NCI-H2081 treated with DMSO at 0.1 percent for 48 hours (cell line): ENCODE measurements at places on chromosomes 11 and 22.
A peak's percentile ranks its signal among the peaks of the same experiment; 100 is the strongest.

GRCh38 chr22:42646569-42647525 is 2.3 kb downstream of the CYB5R3 start:
- no peak for DNase-seq

DNA sequence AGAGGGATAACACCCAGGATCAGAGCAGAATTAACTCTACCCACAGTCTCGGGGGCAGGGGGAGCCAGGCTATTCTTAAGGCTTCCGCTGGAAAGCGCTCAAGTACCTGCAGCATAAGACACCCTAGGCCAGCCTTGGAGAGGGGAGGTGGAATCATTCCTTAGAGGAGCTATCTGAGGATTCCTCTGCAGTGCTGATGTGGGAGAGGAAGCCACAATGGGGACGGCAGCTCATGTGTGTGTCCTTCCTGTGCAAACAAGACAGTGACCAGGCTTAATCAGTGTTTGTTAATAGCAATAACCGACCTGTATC is 382.2 kb upstream of the CADM1 start:
- DNase-seq, result no peak

DNA sequence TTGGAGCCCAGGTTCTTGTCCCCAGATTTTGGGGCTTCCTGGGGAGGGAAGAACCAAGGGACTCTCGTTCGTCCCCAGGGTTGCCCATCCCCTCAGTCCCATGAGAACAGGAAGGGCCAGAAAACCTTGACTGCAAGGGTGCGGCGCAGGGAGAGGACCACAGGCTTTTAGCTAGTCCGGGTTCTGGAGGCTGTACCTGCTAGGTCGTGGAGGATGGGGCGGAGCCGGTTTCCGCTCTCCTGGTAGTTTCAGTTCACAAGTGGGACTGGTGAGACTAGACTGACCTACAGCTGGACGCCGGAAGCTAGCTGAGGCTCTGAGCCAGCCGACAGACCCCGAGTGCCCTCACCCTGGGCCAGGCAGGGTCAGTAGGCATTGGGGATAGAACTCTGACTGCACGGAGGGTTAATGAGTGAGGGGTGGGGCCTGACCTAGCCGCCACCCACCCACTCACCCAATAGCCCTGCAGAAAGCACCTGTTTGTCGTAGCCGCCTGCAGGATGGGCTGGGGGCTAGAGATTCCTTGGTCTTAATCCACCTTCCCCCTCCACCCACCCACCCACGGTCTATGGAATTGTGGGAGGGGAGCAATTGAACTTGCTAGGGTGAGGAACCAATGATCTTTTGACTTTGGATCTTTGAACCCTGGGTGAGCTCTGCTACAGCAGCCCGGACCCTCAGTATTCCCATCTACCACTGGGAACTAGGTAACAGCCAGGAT is 1.5 kb downstream of the MAFF start:
- no peak for DNase-seq

- DNase-seq, result no peak
These were observed 48.3 kb upstream of the PICALM start for GRCh38 chr11:86117001-86117711.

DNA sequence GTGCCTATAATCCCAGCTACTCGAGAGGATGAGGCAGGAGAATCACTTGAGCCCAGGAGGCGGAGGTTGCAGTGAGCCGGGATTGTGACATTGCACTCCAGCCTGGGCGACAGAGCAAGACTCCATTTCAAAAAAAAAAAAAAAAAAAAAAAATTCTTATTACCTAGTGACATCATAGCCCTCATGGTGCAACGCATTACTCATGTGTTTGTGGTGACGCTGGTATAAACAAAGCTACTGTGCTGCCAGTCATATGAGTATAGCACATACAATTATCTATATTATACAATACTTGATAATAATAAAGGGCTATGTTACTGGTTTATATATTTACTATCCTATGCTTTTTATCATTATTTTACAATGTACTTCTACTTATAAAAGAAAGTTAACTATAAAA is 41.2 kb downstream of the OR2AT4 start:
- no peak for DNase-seq

- DNase-seq, result no peak
These were observed 85.3 kb upstream of the MYO18B start for GRCh38 chr22:25656724-25657123.

DNA sequence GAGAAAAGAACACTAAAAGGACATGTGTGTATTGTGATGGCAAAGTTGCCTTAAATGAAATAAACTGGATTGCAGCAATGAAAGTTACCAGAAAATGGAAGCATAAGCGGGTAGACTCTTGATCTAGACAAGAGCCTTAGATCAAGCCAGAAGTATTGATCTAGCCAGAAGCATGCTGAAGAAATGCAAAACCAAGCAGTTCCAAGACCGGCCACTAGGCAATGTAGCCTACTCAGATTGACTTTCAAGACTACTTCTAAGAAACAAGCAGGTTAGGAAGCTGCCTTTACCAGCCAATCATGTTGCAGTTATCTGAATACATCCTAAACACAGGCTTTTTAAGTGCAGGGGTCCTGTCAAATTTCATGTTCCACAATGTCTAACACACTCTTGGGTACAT is 54.6 kb downstream of the KCNA4 start:
- no peak for DNase-seq

- no peak for DNase-seq
These were observed 388.5 kb downstream of the JRKL start for GRCh38 chr11:96778272-96778671.

DNA sequence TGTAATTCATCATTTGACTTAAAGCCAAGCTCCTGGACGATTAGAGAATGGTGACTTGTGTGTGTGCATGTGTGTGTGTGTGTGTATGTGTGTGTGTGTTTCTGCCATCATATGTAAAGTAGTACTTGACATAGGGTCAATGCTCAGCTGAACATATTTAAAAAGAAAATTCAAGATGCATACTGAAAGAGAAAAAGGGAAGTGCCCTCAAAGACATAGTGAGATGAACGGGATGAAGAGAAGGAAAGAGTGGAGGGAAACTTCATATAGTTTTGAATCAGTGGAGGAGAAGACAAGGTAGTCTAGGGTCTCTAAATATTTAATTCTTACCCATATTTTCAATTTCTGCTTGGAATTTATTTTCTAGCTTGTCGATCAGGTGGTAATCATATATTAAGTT is 4.0 kb downstream of the TCN1 start:
- no peak for DNase-seq

- DNase-seq, result no peak
These were observed 55.0 kb downstream of the RTL6 start for GRCh38 chr22:44442851-44443595.

- no peak for DNase-seq
These were observed 13.3 kb downstream of the IL17REL start for GRCh38 chr22:49999063-49999945.

- no peak for DNase-seq
These were observed 14.7 kb downstream of the ZBTB44 start for GRCh38 chr11:130299978-130300377.

GRCh38 chr22:50150161-50151129 is 20.1 kb upstream of the PANX2 start:
- DNase-seq, result no peak

DNA sequence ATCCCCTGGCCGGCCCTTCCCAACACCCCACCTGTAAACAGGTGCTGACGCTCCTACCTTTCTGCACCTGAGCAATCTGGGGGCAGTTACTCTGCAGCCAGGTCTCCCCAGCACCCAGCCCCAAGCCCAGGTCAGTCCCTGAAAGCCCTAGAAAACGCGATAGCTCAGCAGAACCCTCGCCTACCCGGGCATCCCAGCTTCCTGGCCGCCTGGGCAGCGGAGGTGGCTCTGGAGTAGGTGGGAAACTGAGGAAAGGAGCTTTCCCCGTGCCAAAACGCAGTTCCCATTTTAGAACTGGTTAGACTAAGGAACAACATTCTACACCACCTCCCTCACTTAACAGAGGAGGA is 445 bp downstream of the SYTL2 start:
- DNase-seq, result no peak

DNA sequence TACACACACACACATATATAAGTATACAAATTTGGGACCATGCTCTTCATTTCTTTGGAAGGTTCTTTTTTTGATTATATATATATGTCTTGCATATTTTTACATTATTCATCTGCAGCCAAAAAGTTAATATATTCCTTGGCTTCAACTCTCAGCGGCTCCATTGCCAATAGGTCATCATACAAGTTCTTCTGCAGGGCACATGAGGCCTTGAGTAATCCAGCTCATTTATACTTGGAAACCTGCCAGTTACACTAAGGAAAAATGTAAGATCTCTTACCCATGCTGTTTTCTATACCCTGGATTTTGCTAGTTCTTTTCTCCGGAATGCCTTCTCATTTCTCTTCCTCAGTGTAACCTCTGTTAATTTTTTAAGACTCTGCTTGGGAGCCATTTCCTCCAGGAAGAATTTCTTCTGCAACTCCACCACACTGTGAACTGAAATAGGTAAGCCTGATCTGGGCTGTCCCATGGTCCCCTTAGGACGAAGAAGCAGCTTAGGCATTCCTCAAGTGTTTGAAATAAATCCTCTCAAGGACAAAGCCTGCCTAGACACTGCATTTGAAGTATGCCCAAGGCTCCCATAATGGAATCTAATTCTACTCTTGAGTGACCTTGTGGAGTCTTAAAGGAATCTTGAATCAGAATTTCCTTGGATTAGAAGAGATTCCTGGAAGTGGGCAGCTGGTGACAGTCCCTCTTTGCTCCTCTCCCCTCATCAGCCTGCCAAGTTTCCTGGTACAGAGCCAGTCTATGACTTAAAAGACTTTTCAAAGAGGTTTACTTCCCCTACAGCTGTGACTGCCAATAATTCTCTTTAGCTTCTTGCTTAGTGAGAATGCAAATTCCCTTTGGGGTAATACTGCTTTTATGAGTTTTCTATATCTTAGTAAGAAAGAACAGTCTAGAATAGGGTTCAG is 182.8 kb downstream of the C11orf87 start:
- no peak for DNase-seq

DNA sequence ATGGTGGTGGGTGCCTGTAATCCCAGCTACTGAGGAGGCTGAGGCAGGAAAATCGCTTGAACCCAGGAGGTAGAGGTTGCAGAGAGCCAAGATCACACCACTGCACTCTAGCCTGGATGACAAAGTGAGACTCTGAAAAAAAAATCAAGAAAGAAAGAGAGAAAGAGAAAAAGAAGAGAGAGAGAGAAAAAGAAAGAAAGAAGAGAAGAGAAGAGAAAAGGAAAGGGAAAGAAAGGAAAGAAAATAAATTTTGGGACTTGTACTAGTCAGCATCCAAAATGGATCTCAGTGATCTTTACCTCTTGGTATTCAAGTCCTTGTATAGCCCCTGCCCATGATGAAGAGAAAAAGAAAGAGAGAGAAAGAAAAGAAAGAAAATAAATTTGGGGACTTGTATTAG is 22.2 kb upstream of the PICALM start:
- no peak for DNase-seq

DNA sequence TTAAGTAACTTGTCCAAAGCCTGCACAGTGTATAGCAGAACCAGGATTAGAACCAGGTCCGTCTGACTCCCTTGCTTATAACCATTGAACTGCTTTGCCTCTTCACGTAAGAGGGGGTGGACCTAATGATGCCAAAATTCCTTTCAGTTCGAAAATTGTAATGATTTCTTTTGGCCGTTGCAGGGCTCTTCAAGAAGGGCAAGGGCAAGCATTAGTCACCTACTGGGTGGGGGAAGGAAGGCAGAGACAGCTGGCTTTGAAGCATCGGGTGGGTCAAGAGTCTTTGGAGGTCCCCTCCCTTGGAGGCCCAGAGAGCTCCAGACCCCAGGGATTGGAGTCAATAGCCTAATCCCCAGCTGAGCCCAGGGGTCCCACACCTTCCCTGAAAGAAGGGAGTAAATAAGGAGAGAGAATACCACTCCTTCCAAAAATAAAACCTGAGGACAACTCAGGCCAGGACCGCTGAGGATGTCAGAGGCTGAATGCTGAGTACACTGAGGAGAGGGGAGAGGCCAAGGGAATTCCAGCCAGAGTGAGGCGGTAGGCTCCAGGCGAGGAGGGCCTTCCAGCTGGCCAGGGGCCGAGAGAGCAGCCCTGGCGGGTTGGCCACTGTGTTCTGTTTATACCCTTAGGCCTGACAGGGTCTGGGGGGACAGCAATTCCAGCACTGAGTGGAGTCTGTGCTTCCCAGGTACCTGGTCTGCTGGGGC is 14.1 kb downstream of the CREB3L1 start:
- no peak for DNase-seq

DNA sequence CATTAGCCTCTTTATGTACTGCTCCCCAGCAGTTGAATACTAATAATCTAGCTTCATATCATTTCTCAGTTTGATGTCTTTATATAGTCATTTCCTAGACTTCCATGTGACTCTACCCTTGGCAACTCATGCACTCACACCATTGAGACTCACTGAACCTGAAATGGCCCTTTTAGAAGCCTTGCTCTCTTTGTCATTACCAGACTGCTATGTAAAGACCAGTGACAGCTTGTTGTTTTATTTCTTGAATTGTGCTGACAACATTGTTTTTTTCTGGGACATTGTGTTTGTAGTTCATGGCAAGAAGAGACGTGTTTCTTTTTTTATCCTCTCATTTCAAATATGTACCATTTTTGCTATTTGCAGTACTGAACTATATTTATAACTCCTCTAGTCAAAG is 256.5 kb downstream of the CNTN5 start:
- DNase-seq, result peak; percentile 74

DNA sequence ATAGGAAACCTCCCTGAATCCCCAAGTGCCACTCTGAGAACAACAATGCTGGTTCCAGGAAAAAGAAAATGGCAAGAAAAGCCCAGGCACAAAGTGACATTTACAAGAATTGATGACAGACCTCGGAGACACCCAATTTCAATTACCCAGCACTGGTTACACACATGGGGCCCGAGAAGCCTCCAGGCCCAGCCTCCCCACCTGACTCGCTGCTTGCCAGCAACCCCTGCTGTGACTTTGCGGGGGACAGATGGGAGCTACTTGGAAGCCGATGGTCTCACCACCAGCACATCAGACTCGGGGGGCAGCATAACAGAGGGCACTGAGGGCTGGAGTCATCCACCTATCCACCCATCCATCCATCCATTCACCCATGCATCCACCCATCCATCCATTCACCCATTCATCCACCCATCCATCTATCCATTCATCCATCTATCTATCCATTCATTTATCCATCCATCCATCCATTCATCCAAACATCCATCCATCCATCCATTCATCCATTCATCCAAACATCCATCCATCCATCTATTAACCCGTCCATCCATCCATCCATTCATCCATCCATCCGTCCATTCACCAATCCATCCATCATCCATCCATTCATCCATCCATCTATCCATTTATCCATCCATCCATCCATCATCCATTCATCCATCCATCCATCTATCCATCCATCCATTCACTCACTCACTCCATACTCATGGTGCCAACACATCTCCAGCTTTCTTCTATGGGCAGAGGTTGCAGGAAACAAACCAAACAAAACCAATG is 567.6 kb downstream of the BRD1 start:
- DNase-seq, result no peak

- DNase-seq, result no peak
These were observed 858.4 kb downstream of the NTM start for GRCh38 chr11:132228746-132229325.
